Activated CD4-positive, alpha-beta T cell treated with anti-CD3 and anti-CD28 coated beads for 36 hours (primary cell): ENCODE measurements at places on chromosomes 7 and 10. TPM values are rescaled to one million over a fixed set of nuclear protein-coding genes. Genes with fewer than 3 reads are reported as not detected.

SYT15B gene
- total RNA-seq = 0.05 TPM

CNNM1 gene
- total RNA-seq = 1.5 TPM

CHPF2 gene
- 27.3 TPM for total RNA-seq

VWA2 gene
- not detected for total RNA-seq

ZC3HAV1 gene
- 120 TPM for total RNA-seq

SRRT gene
- total RNA-seq = 253 TPM

LMBR1 gene
- 31.0 TPM for total RNA-seq

TMEM130 gene
- 0.23 TPM for total RNA-seq

LLCFC1 gene
- total RNA-seq = not detected

JAZF1 gene
- 6.9 TPM for total RNA-seq

PSD gene
- total RNA-seq = 9.1 TPM
